ENCODE measurements at places on chromosomes 7 and 10. TPM values are rescaled to one million over a fixed set of nuclear protein-coding genes. Genes with fewer than 3 reads are reported as not detected.

- no peak overlapping the region for H3K27ac ChIP-seq
- no peaks in the 10 kb centered on the region for H3K36me3 ChIP-seq
- H3K4me3 ChIP-seq: no peak overlapping the region
- no peak for DNase-seq
- H3K4me1 ChIP-seq: no peaks in the 10 kb centered on the region
These were observed 65.8 kb downstream of the DIP2C start for GRCh38 chr10:623477-624311.

DNA sequence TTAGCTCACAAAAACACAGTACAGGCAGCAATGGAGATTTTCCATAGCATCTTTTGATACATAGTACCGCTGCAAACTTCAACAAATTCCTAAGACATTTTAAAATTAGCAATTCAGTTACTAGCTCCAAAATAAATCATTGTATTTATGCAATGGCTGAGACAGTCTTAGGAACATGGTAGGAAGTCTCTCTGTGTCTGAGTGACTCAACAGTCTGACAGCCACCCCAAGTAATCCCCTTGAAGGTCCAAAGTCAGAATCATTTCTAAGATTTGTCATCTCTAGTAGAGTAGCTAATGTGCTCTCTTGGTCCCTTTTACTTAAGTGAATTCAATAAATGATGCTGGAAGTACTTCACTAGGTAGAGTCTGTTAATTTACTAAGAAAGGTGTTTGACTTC, 93.8 kb upstream of the NOBOX start:
- no peaks in the 10 kb centered on the region for H3K4me1 ChIP-seq
- no peak overlapping the region for H3K27ac ChIP-seq
- no peak overlapping the region for H3K4me3 ChIP-seq
- no peaks in the 10 kb centered on the region for H3K27me3 ChIP-seq
- DNase-seq: no peak
- H3K36me3 ChIP-seq: peaks cover 2% of the 10 kb centered on the region

JCAD gene
- total RNA-seq: 0.29 TPM

IFIT1 gene
- total RNA-seq: 2.7 TPM

AS3MT gene
- total RNA-seq: 0.39 TPM

GPR15LG gene
- not detected for total RNA-seq

DNA sequence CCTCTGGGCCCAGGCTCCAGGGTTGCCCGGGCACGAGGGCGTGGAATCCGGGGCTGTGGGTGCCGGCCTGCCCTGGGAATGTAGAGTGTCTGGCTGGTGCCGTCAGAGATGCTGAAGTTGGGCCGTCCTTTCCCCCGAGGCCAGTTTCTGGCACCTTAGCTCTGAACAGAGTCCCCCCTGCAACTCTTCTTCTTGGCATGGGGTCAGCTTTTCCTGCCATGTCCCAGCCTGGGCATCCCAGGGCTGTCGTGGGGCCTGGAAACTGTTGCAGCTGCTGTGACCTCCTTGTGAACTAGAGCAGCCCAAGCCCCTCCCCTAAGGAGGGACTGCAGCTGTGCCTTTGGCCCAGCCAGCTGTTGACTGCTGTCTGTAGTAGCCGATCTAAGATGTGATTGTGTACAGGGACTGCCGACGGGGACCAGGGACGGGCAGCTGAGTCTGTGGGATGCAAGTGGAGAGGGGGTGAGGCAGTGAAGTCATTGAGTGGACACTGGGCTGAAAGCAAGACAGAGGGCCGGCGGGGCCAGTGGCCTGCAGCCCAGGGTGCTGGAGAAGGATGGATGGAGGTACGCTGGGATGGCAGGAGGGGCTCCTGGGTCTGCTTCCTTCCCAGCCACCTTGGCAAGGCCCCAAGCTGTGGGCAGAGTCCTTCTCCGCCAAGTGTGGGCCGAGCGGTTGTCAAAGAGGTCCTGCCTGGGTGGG, 35.8 kb downstream of the GBX1 start:
- H3K4me1 ChIP-seq: no peaks in the 10 kb centered on the region
- DNase-seq: no peak
- no peaks in the 10 kb centered on the region for H3K27me3 ChIP-seq
- no peaks in the 10 kb centered on the region for H3K36me3 ChIP-seq
- no peak overlapping the region for H3K4me3 ChIP-seq
